ENCODE measurements at places on chromosomes 6 and 20. TPM values are rescaled to one million over a fixed set of nuclear protein-coding genes. Genes with fewer than 3 reads are reported as not detected.

BPIFB1 gene
- not detected for total RNA-seq

- no peak for DNase-seq
Measured at GRCh38 chr6:42148058-42148457, 5.6 kb upstream of the C6orf132 start.

DNA sequence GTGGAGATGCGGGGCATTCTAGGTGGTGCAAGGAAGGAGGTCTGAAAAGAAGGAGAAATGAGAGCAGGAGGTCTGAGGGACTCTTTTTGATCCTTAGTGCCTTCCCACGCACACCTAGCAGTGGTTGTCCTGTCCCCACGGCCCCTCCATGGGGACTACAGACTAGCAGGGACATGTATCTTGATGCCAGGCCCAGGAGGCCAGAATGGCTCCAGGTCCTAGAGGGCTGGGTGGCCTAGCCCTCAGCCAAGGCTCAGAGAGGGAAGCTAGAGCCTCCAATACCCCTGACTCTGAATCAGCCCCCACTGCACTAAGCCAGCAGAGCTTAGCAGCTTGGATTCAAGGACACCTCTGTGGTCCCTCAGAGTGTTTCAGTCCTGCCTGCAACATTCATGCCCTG, 16.7 kb upstream of the BLCAP start:
- no peak for DNase-seq

SMPDL3A gene
- 13.6 TPM for total RNA-seq

HLA-G gene
- not detected for total RNA-seq

DNA sequence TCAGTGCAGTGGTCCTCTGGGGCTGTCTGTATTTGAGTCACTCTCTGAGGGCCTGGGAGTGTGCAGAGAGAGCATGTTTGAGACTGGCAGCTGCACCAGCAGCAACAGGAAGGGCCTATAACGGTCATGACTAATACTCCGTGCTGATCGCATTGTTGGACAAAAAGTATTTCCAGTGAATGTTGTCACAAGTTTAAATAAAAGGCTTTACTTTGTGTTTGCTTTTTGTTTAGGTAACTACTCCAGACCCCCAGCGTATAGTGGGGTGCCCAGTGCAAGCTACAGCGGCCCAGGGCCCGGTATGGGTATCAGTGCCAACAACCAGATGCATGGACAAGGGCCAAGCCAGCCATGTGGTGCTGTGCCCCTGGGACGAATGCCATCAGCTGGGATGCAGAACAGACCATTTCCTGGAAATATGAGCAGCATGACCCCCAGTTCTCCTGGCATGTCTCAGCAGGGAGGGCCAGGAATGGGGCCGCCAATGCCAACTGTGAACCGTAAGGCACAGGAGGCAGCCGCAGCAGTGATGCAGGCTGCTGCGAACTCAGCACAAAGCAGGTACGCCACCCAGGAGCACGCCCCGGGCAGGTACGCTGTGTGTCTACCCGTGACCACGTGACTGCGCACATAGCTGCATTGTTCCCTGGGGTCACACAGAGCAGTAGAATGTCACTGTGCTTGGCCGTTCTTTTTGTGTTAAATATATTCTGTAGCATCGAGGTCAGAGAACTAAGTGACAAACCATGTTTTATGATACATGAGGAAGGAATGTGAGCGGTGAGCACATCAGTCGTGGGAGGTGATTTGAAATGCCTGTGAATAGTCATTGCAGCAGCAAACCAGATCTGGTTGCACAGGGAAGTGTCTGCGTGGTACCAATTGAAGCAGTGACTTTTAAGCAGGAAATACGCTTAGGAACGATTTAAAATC, 174.7 kb downstream of the TMEM242 start:
- DNase-seq: peak; percentile 96

SLC25A27 gene
- total RNA-seq: 4.6 TPM

Data from myocyte (in vitro differentiated cells).